ENCODE measurements at places on chromosomes 7 and 10.
A peak's percentile ranks its signal among the peaks of the same experiment; 100 is the strongest.

GRCh38 chr7:108589874-108590273 lies 20.2 kb downstream of the DNAJB9 start:
- peak; percentile 30 for ATAC-seq

- ATAC-seq, result peak; percentile 48
Measured at GRCh38 chr7:105602325-105603305, 21.3 kb upstream of the EFCAB10 start.

- ATAC-seq, result peak; percentile 60
Measured at GRCh38 chr7:93851536-93851935, 39.0 kb downstream of the TFPI2 start.

DNA sequence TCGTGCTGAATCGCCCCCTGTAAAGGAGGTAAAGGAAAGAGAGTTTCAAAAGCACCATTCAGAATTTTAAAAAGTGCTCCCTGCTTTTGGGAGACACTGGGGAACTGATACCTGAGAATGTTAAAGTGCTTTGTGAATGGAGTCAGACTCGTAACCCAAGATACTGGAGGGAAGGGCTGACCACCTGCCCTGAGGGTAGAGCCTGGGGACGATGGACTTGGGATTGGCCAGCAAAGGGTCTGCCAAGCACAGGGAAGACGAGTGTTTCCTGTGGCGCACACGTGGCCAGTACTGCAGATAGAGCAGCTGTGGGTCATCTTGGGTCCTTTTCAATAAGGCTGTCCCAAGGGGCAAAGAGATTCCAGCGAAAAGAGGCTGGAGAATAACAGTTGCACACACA lies 1284.1 kb upstream of the AUTS2 start:
- no peak for ATAC-seq

GRCh38 chr7:157905651-157906461 lies 569.1 kb downstream of the DNAJB6 start:
- ATAC-seq, result no peak

DNA sequence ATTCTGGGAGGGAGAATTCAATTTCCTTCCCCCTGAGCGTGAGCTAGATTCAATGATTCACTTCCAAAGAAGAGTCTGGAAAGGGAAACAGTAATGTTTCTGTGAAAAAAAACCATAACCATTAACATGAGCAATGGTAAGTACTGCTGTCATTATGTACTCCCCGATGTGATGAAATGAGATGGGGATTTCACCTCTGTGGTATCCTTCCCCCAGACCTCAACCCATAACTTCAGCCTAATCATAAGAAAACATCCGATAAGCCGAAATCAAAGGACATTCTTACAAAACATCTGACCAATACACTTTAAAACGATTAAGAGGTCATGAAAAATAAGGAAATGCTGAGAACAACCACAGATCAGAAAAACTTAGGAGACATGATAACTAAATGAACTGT lies 27.2 kb downstream of the EZH2 start:
- ATAC-seq, result peak; percentile 26

GRCh38 chr7:75971309-75971960 lies 23.0 kb downstream of the TMEM120A start:
- ATAC-seq, result no peak

- peak; percentile 62 for ATAC-seq
Measured at GRCh38 chr7:16847381-16847860, 34.4 kb downstream of the AGR3 start.

- no peak for ATAC-seq
Measured at GRCh38 chr10:88755753-88756152, 4.1 kb upstream of the LIPN start.

DNA sequence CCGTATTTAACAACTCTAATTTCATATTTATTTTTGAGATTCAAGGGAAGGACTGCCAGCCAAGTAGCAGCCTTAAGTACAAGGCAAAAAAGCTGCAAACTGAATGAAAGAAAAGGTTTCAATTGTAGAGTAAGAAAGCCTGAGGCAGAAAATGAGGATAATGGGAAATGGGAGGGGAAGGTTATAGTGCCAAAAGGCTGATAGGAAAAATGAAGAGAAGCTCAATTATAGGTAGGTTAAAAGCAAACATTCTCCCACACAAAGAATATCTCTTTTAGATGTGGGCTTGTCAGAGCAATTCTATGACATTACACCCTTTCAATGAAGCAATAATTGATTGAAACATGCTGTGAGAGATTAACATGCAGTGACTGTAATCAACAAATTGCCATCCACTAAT lies 175.3 kb downstream of the RAPGEF5 start:
- ATAC-seq, result no peak

- no peak for ATAC-seq
Measured at GRCh38 chr7:72415586-72415985, 3.4 kb upstream of the CALN1 start.

Data from SK-N-SH treated with all-trans-retinoic acid at 6 μM for 48 hours (cell line).